ENCODE measurements at places on chromosomes 6 and 20. TPM values are rescaled to one million over a fixed set of nuclear protein-coding genes. Genes with fewer than 3 reads are reported as not detected.

Gene CCM2L
- total RNA-seq = not detected

Gene ARFGEF3
- 2.7 TPM for total RNA-seq

DNA sequence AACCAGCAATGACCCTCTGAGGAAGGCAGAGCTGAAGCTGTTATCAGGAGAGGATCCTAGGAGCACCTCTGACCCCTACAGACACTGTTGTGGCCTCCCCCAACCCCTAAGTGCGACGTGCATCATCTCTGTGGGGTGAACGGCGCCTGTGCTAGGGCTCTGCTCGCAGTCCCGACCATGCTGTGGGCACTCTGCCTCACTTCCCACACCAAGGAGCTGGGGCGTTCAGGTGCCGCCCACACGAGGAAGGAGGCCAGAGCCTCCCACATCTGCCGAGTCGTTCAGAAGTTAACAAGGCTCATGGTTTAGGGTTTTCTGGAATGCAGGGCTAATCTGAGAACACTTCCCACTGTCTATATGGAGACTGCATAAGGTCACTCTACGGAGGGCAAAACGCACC is 62.1 kb downstream of the GINS1 start:
- DNase-seq = peak; percentile 60

Gene TMEM14A
- 25.7 TPM for total RNA-seq

Gene C20orf144
- total RNA-seq = 0.17 TPM

DNA sequence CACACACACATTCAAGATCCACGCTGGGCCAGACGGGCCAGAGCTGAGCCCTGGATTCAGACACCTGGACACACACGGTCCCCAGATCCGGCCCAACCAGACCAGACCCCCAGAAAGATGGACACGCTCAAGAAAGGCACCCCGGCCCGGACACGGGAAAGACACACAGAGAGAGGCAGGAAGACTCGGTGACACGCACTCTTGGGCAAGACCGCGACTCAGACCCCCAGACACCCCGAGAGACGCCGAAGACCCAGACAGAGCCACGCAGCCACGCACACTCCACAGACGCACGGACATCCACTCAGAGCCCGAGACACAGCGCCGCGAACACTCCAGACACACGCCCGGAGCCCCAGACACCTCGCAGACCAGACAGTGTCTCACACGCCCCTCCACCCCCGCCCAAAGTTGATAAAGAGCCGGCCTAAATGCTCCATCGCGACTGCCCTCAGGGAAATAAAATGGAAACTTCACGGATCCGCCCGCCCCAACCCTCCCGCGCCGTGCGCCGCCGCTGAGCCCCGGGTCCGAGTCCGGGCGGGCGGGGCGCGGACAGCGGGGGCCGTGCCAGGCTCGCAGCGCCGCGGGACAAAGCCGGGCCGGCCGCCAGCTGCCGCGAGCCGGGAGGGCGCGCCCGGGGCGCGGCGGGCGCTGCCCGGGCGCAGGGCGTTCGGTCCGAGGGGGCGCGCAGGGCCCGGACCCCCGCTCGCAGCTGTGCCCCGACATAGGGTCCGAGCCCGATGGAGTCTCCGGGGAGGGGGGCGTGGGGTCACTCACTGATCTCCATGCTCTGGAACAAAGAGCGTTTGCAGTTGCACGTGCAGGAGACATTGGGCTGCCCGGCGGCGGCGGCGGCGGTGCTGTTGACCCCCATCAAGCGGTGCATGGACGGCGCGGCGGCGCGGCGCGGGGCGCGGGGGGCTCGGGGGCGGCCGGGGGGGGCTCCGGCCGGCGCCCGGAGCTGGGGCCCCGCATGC is 831 bp downstream of the PMEPA1 start:
- DNase-seq = no peak

GRCh38 chr6:3785745-3786098 is 34.2 kb upstream of the PXDC1 start:
- DNase-seq = no peak

DNA sequence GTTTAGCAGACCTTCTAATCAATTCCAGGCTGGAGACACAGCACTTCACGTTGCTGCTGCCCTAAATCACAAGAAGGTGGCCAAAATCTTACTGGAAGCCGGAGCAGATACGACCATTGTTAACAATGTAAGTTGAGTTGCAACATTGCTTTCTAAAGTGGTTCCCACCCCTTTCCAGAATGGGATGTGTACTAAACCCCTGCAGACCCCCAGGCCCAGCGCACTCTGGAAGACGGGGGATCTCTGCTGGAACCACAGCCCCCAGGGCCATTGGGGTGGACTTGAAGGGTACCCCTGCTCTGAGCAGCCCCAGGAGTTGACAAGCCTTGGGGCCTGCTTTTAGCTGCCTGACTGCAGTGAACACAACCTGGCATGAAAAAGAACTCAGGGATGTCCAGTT is 22.0 kb downstream of the LYRM2 start:
- DNase-seq = no peak

- no peak for DNase-seq
Observed at GRCh38 chr20:33883164-33883563, 72.0 kb downstream of the CHMP4B start.

GRCh38 chr20:46305331-46305972 is 2.8 kb downstream of the CDH22 start:
- no peak for DNase-seq

DNA sequence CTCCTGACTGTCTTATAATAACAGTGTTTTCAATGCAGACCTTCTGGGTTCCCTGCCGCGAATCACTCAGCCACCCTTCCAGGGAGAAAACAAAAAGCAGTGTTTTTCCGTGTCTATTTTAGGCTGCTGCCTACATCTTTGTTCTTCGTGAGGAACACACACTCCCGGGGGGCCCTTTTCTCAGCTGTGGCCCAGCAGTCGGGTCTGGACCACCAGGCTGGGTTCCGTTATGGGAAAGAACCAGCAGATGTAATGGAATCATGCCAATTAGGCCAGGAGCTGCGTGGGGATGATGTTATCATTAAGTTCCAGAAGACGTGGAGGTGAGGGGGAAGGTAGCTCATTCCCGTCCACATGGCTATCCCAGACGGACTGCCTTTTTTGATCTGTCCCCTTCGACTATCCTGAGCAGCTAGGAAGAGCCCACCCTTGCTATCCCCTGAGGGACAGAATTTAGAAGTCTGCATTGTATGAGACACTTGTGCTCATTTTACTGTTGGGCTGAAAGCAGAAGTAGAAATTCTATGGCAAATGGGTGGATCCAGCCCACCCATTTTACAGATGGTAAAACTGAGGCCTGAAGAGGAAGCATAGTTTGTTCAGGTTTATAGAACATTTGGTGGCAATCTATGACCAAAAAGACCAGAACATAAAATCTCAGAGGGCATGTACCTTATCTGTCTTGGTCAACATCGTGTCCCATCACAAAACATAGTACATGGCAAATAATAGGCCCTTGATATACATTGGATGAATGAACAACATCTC is 54.5 kb downstream of the KCNB1 start:
- DNase-seq = no peak

- no peak for DNase-seq
Observed at GRCh38 chr6:163945808-163946207, 531.3 kb downstream of the QKI start.

DNA sequence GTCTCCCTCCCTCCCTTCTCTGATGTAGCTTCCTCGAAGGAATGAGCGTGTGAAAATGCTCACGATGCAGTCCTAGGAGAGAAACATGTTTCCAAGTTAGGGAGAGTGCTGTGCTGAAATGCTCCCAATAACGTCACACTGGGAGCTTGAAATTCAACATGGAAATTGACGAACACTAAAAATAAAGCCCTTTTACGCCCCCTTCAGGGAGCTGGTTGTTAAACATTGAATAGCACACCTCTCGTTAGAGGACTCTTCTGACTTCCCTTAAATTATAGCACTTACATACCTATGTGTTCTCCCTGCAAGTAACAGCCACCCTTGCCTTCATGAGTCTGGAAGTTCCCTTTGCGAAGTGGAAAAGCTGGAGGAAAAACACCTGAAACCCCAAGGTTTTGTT is 88.6 kb downstream of the BFSP1 start:
- no peak for DNase-seq

Gene LY6G6C
- total RNA-seq = not detected

DNA sequence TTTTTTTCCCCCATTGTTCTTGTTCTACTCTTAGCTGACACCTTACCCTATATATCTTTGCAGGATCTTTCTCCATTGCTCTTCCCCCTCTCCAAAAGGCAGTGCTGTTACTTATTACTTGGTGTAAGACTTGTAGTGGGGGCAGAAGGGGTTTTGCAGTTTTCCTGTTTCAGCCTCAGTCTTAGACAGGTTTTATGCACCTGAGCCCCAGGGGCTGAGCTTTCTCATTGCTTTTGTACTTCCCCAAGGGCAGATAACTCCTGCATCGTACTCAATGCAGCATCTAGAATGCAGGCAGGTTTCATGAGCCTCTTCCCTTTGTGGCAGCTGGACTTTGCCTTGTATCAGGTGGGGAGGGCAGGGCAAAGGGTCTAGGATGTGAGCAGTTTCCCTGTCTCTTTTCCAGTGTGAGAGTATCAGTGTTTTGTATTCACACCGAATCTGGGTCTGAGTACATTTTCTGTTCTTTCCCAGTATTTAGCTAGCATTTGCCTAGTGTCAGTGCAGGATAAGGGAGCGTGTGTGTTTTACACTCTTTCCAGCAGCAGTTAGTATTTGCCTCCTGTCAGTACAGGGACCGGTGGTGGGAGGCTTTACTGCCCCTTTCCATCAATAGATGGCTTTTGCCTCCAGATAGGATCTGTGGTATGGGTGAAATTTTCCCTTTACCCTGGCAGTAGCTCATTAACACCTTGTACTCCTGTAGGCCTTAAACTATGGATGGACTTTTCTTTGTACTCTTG is 19.6 kb downstream of the CYB5R4 start:
- DNase-seq = no peak

Gene GNAS-AS1
- total RNA-seq = 1.1 TPM

DNA sequence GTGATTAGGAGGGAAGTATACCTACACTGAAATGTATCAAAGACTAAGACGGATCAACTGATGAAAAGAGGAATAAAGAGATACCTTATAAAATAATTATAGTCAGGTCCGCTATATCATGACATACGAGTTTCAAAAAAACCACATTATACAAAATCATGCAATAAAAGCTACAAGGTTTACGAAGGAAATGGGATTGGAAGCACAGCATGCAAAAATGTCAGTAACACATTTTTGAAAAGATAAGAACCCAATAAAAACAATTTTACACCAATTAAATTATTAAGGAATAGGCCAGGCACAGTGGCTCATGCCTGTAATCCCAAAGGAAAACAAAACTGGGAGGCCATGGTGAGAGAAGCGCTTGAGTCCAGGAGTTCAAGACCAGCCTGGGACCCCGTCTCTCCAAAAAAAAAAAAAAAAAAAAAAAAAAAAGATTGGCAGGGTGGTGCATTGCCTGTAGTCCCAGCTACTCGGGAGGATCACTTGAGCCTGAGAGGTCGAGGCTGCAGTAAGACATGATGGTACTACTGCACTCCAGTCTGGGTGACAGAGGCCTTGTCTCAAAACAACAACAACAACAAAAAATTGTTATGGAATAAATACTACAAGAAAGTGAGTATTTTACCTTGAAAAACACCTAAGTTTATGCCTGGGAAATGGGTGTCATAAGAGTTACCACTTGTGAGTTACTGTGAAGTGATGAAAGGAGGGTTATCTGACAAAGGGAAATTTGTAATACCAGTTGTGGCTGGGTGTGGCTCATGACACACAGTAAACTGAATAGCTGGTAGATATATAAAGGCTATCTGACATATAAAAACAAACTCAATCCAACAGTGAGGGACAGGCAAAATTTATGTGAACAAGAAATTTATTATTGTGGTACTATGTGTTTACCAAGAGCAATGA is 45.2 kb downstream of the RANBP9 start:
- DNase-seq = no peak

Gene PTPN1
- total RNA-seq = 32.4 TPM

DNA sequence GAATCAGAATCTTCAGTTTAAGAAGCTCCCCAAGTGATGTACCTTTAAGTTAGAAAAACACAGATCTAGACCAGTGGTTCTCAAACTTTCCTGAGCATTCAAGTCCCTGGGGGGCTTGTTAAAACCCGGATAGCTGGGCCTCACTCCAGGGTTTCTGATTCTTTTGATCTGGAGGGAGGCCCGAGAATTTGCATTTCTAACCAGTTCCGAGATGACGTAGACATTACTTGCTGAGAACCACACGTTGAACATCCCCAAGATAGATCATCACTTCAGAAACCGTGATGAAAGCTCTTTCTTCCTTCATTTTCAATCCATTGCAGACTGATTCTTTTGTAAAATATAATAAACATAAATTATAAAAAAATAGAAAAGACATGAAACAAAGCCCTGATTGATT is 40.7 kb upstream of the KIF16B start:
- DNase-seq = no peak

- DNase-seq = no peak
Observed at GRCh38 chr6:40671694-40672050, 84.5 kb upstream of the LRFN2 start.

Measured in chondrocyte (in vitro differentiated cells).